Testis (tissue), 5 donors: ENCODE measurements at places on chromosomes 6 and 20. TPM values are rescaled to one million over a fixed set of nuclear protein-coding genes. Genes with fewer than 3 reads are reported as not detected.

DNA sequence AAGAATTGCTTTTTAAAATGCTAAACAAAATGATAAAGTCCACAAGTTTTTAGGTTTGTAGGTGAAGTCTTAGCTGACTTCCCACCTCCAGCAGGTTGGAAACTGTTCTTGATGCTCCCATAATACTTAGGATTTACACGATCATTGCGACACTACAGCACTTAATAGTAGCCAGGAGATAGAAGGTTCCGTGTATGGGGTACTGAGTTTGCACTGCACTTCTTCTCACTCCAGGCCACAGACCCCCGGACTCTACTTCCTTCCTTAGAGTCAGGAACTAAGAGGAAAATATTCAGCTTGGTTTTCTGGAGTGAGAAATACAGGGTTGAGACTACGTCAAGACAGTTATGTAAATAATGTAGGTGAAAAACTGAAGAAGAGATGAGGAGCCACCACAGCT is 56.1 kb upstream of the SGK1 start:
- no peaks in the 10 kb centered on the region for H3K36me3 ChIP-seq
- no peak overlapping the region for H3K27ac ChIP-seq
- no peak for DNase-seq
- H3K27me3 ChIP-seq, result no peaks in the 10 kb centered on the region

- H3K36me3 ChIP-seq, result no peaks in the 10 kb centered on the region
- peaks cover 40% of the 10 kb centered on the region for H3K4me1 ChIP-seq
- no peak overlapping the region for H3K4me3 ChIP-seq
- H3K27ac ChIP-seq, result no peak overlapping the region
- DNase-seq, result peak; percentile 42
- no peaks in the 10 kb centered on the region for H3K27me3 ChIP-seq
Measured at GRCh38 chr6:108115598-108116058, 41.1 kb upstream of the OSTM1 start.

DNA sequence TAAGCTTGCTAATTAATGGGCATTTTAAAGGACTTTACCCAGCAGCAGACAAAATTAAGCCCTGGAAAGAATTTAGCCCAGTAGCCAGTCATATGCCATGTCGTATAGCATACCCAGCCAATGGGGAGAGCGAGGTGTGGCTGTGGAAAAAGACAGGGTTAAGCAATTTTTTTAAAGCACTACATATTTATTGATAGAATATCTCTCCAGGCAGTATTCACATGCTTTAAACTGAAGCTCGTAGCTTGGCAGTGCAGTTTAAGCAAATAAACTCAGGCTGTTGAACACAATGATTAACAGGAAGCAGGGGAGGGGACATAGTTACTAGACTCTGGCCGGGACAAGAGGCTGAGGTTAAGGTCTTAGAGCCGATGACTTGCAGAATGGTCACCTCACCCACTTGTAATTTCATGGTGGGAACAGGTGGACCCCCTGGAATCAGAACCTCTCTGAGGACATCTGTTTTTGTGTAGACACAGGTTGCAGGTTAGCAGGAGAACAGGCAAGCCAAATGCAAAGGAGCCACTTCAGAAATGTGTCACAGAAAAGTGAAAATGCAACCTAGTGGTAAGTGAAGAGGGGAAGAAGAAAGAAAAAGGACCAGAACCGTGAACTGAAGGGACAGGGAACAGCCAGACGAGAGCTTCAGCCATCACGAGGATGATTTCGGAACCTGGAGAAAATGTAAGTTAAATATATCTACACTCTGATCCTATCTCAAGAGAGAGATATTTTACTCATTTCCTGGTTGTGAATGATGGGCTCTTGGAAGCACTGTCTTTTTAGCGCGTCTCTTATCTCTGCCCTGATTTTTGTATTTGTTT is 7.2 kb downstream of the GCNT2 start:
- no peak overlapping the region for H3K27ac ChIP-seq
- H3K4me1 ChIP-seq, result no peaks in the 10 kb centered on the region
- peak overlapping the region; percentile 1 for H3K4me3 ChIP-seq
- no peaks in the 10 kb centered on the region for H3K36me3 ChIP-seq
- H3K27me3 ChIP-seq, result no peaks in the 10 kb centered on the region
- DNase-seq, result no peak

GRCh38 chr20:16528078-16528477 is 45.2 kb downstream of the KIF16B start:
- no peak overlapping the region for H3K4me3 ChIP-seq
- peak; percentile 43 for DNase-seq
- no peaks in the 10 kb centered on the region for H3K27me3 ChIP-seq
- no peaks in the 10 kb centered on the region for H3K4me1 ChIP-seq
- H3K27ac ChIP-seq, result no peak overlapping the region
- H3K36me3 ChIP-seq, result no peaks in the 10 kb centered on the region

- H3K4me3 ChIP-seq, result no peak overlapping the region
- no peaks in the 10 kb centered on the region for H3K27me3 ChIP-seq
- no peak overlapping the region for H3K27ac ChIP-seq
- DNase-seq, result no peak
Measured at GRCh38 chr6:114140416-114140815, 169.5 kb upstream of the HDAC2 start.

DNA sequence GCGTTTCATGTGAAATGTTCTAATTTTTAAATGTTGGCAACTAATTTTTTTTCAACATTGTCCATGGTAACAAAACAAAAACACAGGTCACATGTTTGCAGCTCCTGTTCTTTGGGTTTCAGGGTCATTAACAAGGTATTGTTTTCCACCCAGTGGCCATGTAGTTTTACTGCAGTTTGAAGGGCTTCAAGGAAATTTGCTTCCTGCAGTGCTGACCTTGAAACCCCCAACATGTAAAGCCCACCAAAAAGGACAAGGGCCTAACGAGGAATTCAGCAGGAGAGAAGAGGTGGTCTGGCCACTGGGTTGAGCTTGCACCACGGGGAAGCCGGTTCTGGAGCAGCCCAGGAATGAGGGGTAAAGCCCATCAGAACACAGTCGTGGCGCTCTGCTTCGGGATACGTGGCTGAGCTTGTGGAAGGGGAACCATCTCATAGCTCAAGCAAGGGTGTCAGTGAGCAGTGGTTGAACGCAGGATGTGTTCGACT is 13.9 kb upstream of the KLHL31 start:
- no peak overlapping the region for H3K4me3 ChIP-seq
- H3K4me1 ChIP-seq, result no peaks in the 10 kb centered on the region
- H3K27me3 ChIP-seq, result no peaks in the 10 kb centered on the region
- no peak overlapping the region for H3K27ac ChIP-seq

DNA sequence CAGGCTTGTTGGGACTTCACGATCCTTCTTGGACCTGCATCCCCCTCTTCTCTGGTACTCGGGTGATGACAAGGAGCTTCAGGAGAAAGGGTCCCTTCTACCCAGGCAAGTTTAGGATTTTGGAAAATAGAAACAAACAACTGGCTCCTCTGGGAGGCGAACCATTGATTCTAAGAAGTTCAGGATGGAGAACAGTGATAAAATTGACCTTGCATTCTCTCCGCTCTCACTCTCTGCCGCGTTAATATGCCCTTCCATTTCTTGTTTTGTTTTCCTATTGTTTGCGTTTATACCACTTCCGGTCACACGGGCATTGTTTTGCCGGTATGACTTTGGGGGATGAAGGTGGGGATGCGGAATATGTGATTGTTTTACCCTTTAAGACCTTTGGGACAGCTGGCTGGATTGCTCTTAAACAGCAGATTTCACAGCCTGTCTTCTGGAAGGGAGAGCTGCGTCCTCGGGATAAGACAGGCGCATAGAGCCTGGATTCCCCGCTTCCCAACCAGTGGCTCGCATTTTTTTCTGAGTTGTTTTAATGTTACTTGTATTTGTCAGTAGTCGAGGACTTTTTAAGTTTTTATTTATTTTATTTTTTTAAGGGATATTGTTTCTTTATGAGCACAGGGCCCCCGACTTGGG is 144.3 kb upstream of the ZNF184 start:
- no peak overlapping the region for H3K27ac ChIP-seq
- DNase-seq, result no peak
- no peaks in the 10 kb centered on the region for H3K4me1 ChIP-seq
- no peaks in the 10 kb centered on the region for H3K27me3 ChIP-seq

GRCh38 chr6:81831274-81831673 is 78.8 kb upstream of the TENT5A start:
- H3K4me1 ChIP-seq, result peaks cover 4% of the 10 kb centered on the region
- no peak overlapping the region for H3K27ac ChIP-seq
- DNase-seq, result no peak
- no peaks in the 10 kb centered on the region for H3K36me3 ChIP-seq
- no peaks in the 10 kb centered on the region for H3K27me3 ChIP-seq
- no peak overlapping the region for H3K4me3 ChIP-seq

DNA sequence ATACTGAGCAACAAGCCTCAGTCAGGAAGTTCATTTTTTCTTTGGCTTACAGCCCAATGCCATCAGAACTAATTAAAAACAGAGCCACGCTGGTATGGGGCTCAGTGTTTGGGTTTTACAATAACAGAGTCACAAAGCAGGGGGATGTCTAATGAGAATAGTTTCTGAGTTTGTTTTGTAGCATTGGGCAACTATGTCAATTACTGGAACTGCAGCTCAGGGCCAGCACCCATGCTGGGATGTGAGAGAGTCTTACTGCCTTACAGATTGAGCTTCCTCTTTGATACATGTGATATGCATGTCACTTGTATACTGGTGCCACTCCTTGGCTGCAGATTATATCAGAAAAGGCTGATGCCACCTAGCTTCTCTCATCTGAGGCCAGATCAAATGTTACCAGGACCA is 117.6 kb downstream of the TFAP2B start:
- no peak for DNase-seq
- H3K4me1 ChIP-seq, result no peaks in the 10 kb centered on the region
- H3K36me3 ChIP-seq, result no peaks in the 10 kb centered on the region
- H3K4me3 ChIP-seq, result no peak overlapping the region

DNA sequence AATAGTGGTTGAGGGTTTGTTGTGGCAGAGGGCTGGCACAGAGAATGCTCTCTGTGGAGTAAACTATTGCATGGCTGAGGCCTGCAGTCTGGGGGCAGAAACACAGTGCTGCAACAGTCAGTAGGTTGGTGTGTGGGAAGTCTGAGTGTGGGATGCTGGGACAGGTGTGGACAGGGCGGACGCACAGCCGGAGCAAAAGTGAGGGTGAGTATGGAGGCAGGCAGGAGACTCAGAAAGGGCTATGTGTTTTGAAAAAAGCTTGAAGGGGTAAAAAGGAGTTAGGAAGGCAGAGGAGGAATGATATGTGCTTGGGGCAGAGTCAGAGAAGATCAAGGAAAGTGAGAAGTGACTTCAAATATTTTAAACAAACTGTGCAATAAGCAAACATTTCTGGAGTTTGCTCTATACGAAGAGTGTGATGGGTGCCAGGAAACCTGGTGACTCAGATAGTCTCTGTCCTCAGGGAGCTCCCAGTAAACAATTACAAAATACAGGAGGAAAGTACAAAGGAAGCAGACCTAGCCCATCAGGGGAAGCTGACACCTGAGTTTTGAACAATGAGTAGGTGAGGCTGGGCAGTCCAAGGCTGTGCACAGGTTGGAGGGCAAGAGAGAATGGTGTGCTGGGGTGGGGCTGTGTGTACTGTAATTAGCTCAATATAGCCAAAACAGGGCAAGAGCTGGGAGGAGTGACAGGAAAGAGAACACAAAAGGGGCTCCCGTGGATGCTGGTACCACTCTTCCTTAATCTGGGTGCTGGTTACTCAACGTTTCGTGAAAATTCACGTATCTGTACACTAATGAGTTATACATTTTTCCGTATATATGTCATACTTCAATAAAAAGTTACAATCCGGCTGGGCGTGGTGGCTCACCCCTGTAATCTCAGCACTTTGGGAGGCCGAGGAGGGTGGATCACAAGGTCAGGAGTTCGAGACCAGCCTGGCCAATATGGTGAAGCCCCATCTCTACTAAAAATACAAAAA is 55.2 kb downstream of the PIGU start:
- H3K27ac ChIP-seq, result no peak overlapping the region
- no peaks in the 10 kb centered on the region for H3K4me1 ChIP-seq
- no peaks in the 10 kb centered on the region for H3K36me3 ChIP-seq
- H3K27me3 ChIP-seq, result no peaks in the 10 kb centered on the region

- no peak overlapping the region for H3K4me3 ChIP-seq
- no peak overlapping the region for H3K27ac ChIP-seq
- H3K4me1 ChIP-seq, result no peaks in the 10 kb centered on the region
- no peak for DNase-seq
Measured at GRCh38 chr6:14849185-14849584, 396.7 kb upstream of the JARID2 start.

- H3K4me1 ChIP-seq, result no peaks in the 10 kb centered on the region
- no peaks in the 10 kb centered on the region for H3K36me3 ChIP-seq
- no peaks in the 10 kb centered on the region for H3K27me3 ChIP-seq
- H3K4me3 ChIP-seq, result no peak overlapping the region
- no peak for DNase-seq
Measured at GRCh38 chr6:36479256-36479655, 36.5 kb downstream of the KCTD20 start.

GRCh38 chr6:95203153-95203754 is 374.1 kb upstream of the MANEA start:
- no peaks in the 10 kb centered on the region for H3K27me3 ChIP-seq
- peak; percentile 74 for DNase-seq
- H3K4me1 ChIP-seq, result no peaks in the 10 kb centered on the region

GRCh38 chr6:52041134-52041533 is 46.3 kb downstream of the PKHD1 start:
- H3K27me3 ChIP-seq, result no peaks in the 10 kb centered on the region
- no peaks in the 10 kb centered on the region for H3K36me3 ChIP-seq
- H3K27ac ChIP-seq, result no peak overlapping the region
- no peak overlapping the region for H3K4me3 ChIP-seq
- H3K4me1 ChIP-seq, result no peaks in the 10 kb centered on the region

GRCh38 chr6:56050530-56051201 is 175.3 kb upstream of the BMP5 start:
- no peak overlapping the region for H3K27ac ChIP-seq
- no peaks in the 10 kb centered on the region for H3K27me3 ChIP-seq
- no peaks in the 10 kb centered on the region for H3K4me1 ChIP-seq
- no peaks in the 10 kb centered on the region for H3K36me3 ChIP-seq
- no peak overlapping the region for H3K4me3 ChIP-seq

GRCh38 chr6:44645276-44645675 is 257.8 kb downstream of the CDC5L start:
- no peaks in the 10 kb centered on the region for H3K4me1 ChIP-seq
- peak; percentile 24 for DNase-seq
- H3K27ac ChIP-seq, result no peak overlapping the region
- H3K36me3 ChIP-seq, result no peaks in the 10 kb centered on the region
- no peak overlapping the region for H3K4me3 ChIP-seq

GRCh38 chr20:16441546-16442164 is 131.6 kb downstream of the KIF16B start:
- no peaks in the 10 kb centered on the region for H3K36me3 ChIP-seq
- no peak for DNase-seq
- H3K4me1 ChIP-seq, result no peaks in the 10 kb centered on the region
- no peaks in the 10 kb centered on the region for H3K27me3 ChIP-seq
- no peak overlapping the region for H3K27ac ChIP-seq

- no peaks in the 10 kb centered on the region for H3K27me3 ChIP-seq
- H3K4me1 ChIP-seq, result no peaks in the 10 kb centered on the region
- no peak overlapping the region for H3K4me3 ChIP-seq
- no peaks in the 10 kb centered on the region for H3K36me3 ChIP-seq
Measured at GRCh38 chr20:61712688-61713087, 353.0 kb downstream of the TAF4 start.

GRCh38 chr6:55141611-55142010 is 32.7 kb upstream of the HCRTR2 start:
- no peak overlapping the region for H3K4me3 ChIP-seq
- no peaks in the 10 kb centered on the region for H3K36me3 ChIP-seq
- H3K4me1 ChIP-seq, result no peaks in the 10 kb centered on the region
- H3K27me3 ChIP-seq, result no peaks in the 10 kb centered on the region

The PRDM13 gene
- total RNA-seq, result 1.0 TPM

The MRPS26 gene
- total RNA-seq, result 37.4 TPM
